Placental pericyte (primary cell): ENCODE measurements at places on chromosomes 1 and 21. TPM values are rescaled to one million over a fixed set of nuclear protein-coding genes. Genes with fewer than 3 reads are reported as not detected.

Gene CFAP74
- not detected in 2 replicates for total RNA-seq

Gene HES3
- total RNA-seq: not detected in 2 replicates

Gene FCRL4
- total RNA-seq: not detected in 2 replicates

Gene PDE4DIP
- total RNA-seq: 79.3 and 191 TPM in 2 replicates
